ENCODE measurements at places on chromosomes 7 and 10.

GRCh38 chr7:101217388-101218235 is at the start of the genes PLOD3 and ZNHIT1:
TSS of gene PLOD3 (minus strand) at chr7:101217581. CDS start at chr7:101217274, 307 bp downstream.
TSS of gene ZNHIT1 (plus strand) at chr7:101218165. CDS start at chr7:101218196, 31 bp downstream.
- DNase-seq = peak; percentile 96

DNA sequence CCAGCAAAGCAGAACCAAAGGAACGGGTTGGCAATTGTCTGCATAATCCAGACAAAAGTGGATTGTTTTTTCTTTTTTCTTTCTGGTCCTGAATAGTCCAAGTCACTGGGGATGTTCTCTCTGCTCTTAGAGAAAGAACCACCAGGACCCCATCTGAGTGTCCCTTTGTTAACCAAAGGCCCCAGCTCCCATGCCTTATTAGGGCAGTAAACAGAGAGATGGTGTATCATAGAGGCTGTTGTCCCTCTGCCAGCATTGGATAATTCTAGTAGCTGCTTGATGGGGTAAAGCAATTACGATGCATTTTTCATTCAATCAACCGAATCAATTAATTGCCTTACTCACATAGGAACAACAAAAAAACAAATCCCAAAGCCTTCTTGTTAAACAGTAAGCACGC is 213.0 kb downstream of the BUB3 start:
- DNase-seq = no peak

DNA sequence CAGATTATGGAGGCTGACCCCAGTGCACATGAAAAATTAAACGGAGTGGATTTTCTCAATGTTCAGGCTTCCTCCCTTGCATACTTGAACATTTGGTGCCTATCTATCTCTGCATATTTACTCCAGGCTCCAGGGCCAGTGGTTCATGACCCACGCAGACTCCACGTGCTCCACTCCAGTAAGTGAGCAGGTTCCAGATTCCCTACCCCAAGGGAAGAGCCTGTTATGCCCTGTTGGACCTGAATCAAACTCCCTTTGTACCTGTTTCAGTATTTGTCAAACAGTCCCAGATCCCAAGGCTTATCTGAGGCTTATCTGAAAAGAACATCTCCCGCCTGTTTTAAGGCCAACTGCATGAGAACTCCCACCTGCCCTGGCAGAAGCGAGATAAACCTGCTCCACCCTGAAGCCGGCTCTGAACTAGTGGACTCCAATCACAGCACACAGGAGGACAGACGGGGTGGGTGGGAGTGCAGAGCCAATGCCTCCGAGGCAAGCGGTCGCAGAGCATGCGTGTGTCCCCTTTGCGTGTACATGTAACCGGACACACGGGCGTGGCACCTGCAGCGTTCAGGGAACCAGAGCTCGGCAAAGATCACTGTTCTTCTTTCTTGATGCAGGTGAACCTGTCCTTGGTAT is 2.3 kb upstream of the FUOM start:
- no peak for DNase-seq

- no peak for DNase-seq
Observed at GRCh38 chr7:24781106-24781505, 23.8 kb upstream of the GSDME start.

DNA sequence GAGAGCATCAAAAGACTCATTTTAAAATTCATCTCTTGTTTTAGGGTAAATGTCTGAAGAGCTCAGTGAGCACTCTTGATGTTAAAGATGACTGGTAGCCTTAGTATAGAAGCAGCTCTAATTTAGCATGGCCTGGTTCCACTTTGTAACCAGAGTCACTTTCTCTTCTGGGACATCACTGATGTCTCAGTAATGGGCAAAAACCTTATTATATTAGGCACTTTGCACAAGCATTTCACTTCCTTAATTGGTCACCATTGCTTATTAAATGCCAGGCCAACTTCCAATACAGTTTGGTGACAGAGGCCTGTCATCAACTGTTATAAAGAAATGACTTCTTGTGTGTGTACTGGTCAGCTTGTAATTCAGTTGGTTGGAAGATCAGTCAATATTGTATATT is 53.0 kb downstream of the STEAP1B start:
- no peak for DNase-seq

- DNase-seq = no peak
Observed at GRCh38 chr7:116698930-116699721, 27.1 kb downstream of the MET start.

- DNase-seq = no peak
Observed at GRCh38 chr7:24143547-24143946, 140.4 kb upstream of the NPY start.
